ENCODE measurements at places on chromosomes 13 and 19.
A peak's percentile ranks its signal among the peaks of the same experiment; 100 is the strongest.

DNA sequence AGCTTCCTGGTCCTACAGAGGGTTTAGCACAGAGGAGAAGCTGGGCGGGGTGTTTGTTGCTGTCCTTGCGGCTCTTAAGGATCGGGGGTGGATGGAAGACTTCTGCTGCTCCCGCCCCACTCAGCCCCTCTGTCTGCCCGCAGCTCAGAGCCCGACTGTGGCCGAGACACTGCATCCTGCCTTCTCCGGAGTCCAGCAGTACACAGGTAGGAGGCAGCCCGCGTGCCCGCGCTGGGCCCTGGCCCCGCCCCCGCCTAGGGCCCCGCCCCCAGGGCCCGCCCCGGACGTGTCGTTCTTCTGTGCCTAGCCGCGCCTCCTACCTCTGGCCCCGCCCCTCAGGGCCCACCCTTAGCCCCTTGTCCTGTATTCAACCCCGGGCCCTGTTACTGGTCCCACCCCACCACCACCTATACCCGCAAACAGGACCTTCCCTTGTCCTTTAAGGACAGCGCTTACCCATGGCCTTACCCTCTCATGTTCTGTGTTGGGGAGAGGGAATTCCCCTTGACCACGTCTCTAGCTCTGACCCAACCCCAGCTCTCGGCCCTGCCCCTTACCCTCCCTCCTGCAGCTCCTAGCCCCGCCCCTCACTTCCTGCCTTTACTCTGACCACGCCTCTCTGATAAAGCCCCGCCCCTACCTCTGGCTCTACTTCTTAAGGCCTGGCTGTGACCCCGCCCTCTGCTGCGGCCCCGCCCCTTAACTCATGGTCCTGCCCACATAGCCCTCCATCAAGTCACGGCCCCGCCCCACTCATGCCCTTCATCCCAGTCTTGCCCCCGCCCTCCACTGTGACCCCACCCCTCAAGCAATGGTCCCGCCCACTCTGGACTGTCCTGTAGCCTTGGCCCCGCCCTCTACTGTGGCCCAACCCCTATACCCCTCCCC is 60.5 kb downstream of the CELF5 start:
- peak; percentile 94 for DNase-seq

DNA sequence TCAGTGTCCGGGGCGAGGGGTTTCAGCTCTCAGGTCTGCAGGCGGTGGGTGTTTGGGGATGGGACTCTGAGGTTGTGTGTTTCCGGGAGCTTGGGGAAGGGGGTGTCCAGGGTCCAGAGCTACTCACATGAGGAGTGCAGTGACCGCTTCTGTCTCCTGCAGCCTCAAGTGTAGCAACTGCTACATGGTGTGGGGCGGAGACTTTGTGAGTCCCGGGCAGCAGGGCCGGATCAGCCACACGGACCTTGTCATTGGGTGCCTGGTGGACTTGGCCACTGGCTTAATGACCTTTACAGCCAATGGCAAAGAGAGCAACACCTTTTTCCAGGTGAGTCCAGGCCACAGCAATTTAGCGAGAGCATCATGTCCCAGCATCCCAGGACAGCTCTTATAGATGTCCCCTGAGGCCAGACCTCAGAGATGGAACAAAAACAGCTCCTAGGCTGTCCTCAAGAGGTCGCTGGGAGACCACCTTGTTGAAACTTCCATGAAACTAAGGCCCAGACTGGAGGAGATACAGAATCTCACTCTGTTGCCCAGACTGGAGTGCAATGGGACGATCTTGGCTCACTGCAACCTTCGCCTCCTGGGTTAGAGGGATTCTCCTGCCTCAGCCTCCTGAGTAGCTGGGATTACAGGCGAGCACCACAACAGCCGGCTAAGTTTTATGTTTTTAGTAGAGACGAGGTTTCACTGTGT is 44.9 kb downstream of the RYR1 start:
- DNase-seq, result peak; percentile 68

GRCh38 chr19:46824890-46825730 is 25.5 kb downstream of the AP2S1 start:
- no peak for DNase-seq

DNA sequence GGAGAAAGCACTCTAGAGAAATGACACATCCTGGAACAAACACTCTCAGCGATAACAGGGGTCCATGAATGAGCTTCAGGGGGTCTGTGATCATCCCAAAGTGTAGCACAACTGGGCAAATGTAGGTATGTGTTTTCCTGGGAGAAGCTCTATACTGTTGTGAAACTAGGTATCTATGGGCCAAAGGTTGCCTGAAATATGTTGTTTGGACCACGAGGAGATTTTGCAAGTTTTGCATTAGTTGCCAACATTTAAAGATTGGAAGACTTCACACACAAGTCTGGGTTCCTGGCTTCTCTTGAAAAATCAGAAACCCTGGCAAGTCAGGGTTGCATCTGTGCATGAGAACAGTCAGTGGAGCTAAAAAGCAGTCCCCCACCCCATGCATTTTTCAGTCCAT is 26.7 kb upstream of the POU2F2 start:
- no peak for DNase-seq

GRCh38 chr13:35990196-35990595 is 141.0 kb downstream of the DCLK1 start:
- DNase-seq, result no peak

DNA sequence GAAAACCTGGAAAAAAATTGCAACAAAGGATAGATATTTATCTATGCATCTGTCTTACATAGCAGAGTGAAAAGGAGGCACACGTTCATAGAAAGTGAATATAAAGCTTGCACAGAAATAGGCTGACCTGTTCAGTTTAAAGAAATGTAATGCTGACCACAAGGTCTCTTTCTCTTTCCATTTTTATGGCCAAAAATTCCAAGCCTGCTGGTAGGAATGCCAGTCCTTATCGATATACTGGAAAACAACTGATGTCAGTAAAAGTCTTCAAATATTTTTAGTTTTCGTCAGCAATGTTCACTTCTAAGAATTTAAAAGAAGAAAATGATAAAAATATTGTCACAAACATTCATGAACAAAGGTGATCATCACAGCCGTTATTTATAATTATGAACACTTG is 59.0 kb upstream of the MCF2L start:
- no peak for DNase-seq

DNA sequence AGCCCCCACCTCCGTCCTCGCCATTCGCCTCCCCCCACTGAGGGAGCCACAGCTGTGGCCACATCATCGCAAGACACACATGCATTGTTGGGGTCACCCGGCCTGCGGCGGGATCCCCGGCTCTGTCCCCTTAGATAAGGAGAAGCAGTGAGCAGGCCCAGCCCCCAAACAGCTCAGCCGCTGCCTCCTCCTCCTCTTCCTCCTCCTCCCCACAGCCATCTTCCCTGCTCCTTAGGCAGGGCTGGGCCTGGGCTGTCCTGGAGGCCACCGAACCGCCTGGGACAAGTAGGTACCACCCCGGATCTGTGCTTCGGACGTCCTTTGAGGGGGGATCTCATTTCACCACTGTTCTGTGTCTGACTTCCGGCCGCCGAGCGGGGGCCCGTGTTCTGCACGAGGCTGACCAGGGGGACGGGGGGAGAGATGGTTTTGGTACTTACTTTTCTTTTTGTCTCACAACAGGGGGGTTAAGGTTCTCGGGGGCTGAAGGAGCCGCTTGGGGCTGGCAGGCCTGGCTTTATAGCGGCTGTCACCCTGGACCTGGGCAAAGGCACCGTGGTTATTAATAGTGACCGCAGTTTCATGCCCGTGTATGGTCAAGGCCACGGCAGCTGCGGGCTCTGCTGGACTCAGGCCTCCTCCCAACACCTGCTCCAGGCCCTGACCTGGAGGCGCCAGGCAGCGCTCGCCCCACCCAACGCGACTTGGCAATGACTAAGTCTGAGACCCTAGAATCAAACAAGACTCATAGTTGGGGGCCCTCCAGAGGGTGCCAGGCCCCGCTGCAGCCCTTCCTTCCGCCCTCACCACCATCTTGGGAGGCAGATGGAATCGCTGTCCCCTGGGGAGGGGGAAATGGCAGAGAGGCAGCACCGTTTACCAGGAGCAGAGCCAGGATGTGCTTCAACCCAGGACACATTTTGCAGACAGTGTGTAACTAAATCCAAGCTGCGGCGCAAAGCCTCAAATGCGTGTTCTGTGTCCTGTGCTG is 18.3 kb downstream of the NMRK2 start:
- DNase-seq, result no peak

DNA sequence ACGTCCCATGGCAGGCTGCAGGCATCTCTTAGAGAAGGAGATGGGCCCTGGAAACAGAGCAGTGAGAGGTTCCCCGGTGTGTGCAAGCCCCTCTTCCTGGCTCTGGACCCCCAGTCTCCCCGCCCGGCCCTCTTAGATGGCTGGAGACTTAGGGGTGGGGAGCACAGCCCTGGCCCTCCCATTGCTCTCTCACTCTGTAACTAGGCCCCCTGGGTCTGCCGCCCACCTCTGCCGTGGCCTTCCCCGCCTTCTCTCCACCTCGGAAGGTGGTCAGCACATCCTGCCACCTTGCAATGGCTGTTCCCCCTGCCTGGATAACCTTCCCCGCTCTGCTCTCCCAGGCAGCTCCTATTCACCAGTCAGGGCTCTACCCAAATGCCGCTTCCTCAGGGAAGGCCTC is 21.8 kb upstream of the C2CD4C start:
- no peak for DNase-seq

GRCh38 chr13:39451301-39451700 is 151.7 kb downstream of the LHFPL6 start:
- no peak for DNase-seq

GRCh38 chr13:24146961-24147569 is 13.5 kb upstream of the SPATA13 start:
- no peak for DNase-seq

DNA sequence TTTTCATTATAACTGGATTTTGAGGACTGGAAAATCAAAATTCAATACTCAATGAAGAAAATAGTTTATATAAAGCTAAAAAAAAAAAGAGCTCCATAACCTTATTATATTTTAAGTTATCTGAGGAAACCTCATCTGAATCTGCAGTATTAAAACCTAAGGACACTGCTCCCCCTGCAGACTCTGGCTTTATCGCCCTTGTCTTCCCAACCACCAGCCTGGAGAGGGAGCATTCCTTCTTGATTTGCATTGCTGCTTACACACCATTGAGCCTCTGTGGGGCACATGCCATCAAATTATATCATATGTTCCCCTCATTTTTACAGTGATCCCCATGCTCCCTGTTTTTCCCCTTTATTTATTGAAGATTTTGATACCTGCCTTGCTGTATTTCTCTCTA is 871.4 kb upstream of the GPC6 start:
- peak; percentile 64 for DNase-seq

DNA sequence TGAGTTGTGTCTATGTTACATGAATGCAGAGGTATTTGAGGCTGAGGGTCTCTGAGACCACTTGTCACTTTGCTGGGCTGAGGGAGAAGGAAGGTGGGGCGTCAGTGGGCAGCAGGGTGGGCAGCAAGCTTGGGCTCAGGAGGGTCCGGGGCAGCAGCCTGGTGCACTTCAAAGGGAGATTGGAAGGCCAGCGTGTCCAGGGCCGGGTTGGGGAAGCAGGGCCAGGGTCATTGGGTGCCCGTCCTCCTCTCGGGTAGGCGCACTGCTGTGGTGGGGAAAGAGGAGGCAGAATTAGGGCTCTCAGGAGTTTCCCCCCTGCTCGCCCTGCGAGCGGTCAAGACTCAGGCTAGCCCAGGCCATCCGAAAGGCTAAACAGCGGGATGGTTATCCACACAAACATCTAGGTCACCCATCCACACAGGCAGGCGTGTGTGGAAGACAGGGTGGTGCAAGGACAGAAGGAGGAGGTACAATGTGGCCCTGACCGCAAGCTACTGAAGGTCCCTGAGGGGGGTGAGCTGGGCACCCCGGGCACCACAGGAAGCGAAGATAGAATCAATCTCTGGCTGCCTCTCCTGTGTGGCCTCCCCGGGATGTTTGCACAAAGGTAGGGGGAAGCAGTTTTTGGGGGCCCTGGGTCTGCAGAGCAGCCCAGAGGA is 37.7 kb downstream of the MYO9B start:
- DNase-seq, result no peak

- no peak for DNase-seq
These were observed 207.9 kb upstream of the UFM1 start for GRCh38 chr13:38141792-38142191.

DNA sequence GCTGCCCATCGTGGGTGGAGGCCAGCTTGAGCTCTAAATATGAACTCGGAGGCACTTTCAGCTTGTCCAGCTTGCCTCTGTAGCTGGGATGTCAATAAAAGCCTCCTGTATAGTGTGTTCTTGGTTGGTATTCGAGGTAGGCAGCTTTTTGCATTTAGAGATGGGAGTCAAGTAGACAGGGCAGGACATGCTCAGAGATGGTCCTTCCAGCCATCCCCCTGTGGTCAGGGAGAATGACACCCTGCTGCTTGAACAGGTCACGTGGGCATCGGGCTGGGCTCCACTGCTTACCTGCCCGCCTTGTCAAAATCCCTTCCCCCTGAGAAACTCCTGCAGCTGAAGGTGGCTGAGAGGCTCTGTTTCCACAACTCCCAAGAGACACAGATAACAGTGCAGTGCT is 302.5 kb downstream of the ZNF536 start:
- DNase-seq, result no peak

DNA sequence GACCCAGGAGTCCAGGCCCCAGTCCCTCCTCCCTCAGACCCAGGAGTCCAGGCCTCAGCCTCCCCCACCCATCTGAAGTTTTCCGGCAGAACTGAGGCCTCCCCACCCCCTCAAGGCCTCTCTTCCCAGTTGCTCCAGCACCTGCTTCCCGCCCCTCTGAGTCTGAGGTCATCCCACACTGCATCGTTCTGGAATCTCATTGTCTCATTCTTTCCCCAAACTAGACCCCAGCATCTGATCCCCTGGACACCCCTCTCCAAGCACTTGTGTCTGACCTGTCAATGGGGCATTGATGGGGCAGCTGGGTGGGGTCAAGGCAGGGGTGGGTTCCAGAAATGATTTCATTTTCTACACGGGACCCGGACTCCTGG is 793 bp upstream of the SBK2 start:
- no peak for DNase-seq

DNA sequence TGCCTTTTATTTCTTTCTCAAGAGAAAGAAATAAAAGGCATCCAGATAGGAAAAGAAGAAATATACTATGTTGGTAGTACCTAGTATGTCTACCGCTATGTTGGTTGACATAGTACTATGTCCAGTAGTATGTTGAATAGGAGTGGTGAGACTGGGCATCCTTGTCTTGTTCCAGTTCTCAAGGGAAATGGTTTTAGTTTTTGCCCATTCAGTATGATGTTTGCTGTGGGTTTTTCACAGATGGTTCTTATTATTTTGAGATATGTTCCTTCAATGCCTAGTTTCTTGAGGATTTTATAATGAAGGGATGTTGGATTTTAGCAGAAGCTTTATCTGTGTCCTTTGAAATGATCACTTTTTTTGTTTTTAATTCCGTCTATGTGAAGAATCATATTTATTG is 53.0 kb upstream of the CSNK1A1L start:
- no peak for DNase-seq

DNA sequence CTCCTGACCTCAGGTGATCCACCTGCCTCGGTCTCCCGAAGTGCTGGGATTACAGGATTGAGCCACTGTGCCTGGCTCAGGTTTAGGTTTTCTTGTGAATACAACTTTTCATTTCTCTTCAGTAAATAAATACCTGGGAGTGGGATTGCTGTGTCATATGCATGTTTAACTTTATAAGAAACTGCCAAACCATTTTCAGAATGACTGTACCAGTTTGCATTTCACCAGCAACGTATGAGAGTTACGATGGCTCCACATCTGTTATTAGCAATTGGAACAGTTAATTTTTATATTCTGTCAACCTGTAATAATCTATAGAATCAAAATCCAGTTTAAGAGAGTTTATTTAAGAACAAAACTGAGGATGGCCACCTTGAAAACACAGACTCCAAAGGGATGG is 52.2 kb downstream of the TEX26 start:
- no peak for DNase-seq

- no peak for DNase-seq
These were observed 413.4 kb downstream of the ZNF536 start for GRCh38 chr19:30785458-30786137.
